Activated CD4-positive, alpha-beta T cell treated with anti-CD3 and anti-CD28 coated beads, Interleukin-2, Interleukin-6, amounts not matched to agents 100 ng/mL and 50 ng/mL, durations not matched to agents 16 hours and 8 hours (primary cell): ENCODE measurements at places on chromosomes 2 and 18.
A peak's percentile ranks its signal among the peaks of the same experiment; 100 is the strongest.

DNA sequence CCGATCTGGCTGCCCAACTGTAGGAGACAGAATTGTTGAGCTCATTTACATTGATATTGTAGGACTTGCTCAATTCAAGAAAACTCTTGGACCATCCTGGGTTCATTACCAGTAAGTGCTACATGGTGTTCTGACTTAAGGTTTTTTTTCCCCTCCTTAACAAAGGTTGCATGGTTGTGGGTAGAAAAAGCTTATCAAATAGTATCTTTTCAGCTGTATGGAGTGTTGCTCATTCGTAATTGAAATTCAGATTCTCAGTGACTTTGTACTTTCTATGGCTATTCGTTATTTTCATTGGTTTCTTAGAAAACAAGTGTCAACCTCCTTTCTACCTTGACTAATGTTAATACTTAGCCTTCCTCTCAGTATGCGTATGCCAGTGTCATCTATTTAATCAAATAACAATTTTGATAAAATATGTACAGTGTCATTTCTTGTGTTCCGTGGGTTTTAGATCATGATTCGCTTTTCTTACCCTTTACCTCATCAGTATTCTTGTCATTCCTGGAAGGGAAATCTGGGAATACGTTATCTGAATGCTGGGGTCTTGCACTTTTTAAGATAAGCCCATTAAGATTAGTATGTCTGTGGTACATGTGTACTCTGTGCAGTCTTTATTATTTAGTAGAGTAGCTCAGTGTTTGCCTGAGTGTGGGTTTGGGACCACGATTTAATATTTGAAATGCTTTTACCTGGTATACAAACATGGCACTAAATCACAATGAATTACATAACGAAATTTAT is 91.3 kb downstream of the MGAT5 start:
- no peak for DNase-seq

GRCh38 chr2:203532957-203533658 is 2.0 kb downstream of the RAPH1 start:
- no peak for DNase-seq

GRCh38 chr2:158602027-158602426 is 145.3 kb downstream of the PKP4 start:
- DNase-seq, result no peak

- DNase-seq, result no peak
Measured at GRCh38 chr2:182191061-182191460, 205.4 kb downstream of the PPP1R1C start.

DNA sequence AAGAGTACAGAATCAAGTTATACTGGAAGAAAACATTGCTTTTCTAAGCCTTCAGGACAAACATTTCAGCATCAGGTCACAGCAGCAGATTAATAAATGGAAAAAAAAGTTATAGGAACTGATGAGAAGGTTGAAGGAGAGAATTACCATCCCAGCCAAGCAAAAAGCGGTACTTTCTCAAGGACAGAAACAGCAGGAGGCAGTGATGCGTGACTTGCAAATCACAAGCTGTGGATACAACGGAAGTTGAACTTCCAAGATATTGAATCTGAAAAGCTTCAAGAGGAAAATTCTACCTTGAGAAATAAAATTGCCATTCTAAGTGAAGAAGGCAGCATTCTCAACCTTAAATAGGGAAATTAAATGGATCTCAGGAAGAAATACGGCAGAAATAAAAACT is 18.5 kb upstream of the SERPINB12 start:
- DNase-seq, result no peak

DNA sequence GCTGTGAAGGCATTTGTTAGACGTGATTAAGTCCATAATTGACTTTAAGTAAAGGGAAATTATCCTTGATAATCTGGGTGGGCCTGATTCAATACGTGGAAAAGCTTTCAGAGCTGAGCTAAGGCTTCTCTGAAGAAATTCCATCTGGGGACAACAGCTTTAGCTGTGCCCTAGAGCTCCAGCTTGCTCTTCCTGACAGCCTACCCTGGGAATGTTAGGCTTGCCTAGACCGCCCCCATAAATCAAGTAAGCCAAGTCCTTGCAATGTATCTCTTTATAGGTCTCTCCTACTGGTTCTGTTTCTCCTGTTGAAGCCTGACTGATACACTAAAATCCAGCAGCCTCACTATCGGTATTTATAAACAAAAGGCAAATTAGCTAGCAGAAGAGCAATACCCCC is 160.0 kb downstream of the STK39 start:
- DNase-seq, result no peak

GRCh38 chr2:65374575-65374974 is 57.8 kb downstream of the SPRED2 start:
- DNase-seq, result no peak

GRCh38 chr2:129580001-129580400 is 399.5 kb upstream of the RAB6C start:
- DNase-seq, result no peak

DNA sequence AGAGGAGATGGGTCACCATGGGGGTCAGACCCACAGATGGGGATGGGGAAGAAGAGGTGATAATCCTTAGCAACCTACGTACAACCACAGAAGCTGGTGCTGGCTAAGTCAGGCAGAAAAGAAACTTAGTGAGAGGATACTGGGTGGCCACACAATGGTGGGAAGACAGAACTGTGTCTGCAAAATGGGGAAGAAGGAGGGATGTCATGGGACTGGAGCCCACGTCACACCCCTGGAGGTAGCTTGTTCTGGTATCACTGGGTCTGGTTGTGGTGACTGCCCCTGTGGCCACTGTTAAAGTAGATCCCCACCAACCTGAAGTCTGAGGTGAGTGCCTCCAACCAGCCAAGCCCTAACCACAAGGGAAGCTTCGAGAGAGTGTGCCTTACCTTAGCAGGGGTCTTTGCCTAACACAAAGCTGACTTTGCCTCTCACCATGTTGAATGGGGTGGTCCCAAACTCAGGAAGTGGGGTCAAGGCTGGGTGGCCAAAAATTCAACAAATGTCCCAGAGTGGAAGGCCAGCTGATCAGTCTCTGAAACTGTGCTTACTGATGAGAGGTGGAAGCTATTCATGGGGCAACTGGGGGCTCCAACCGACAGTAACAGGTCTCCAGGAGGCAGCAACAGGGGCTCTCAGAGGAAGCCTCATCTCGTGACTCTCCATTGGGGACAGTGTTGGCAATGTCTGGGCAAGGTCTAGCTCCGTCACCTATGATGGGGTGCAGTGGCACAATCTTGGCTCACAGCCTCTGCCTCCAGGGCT is 64.8 kb upstream of the SLC1A4 start:
- DNase-seq, result no peak

GRCh38 chr2:133886735-133887675 is 318.7 kb upstream of the NCKAP5 start:
- DNase-seq, result peak; percentile 59

DNA sequence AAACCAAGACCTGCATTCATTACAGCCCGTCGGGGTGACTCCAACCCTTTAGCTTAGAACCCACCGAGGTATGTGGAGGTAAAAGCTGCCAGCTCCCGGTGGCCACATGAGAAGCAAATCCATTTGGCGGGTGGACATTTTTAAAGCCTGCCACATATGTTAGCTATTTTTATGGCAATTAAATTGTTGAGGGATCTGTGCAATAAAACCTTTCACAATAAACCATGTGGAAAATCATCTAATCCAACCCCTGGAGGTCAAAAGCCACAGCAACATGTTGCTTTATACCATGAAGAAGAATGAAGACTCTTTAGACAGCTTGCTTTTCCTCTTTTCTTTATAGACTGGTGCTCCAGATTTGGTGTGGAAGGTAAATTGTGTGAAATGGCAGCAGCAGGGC is 176.3 kb downstream of the AGPS start:
- no peak for DNase-seq

- no peak for DNase-seq
Measured at GRCh38 chr18:22334567-22334966, 83.1 kb downstream of the CTAGE1 start.

GRCh38 chr2:63737081-63737751 is 104.5 kb upstream of the UGP2 start:
- no peak for DNase-seq

GRCh38 chr2:46615986-46616485 is 136.7 kb downstream of the TMEM247 start:
- DNase-seq, result peak; percentile 15

DNA sequence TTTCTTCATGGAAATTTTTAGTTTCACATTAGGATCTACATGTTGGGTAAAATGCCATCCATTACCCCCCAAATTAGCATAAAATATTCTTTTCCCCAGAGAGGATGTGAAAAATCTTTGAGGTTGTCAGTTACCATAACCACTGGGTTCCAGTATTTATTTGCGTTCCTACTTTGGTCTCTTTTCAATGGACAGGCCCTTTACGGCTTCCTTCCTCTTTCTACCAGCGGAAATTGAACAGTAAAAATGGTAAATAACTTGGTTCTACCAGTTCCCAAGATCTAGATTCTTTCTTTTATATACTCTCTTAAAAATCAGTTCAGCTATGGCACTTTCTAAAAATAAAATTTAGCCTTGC is 169.2 kb upstream of the APCDD1 start:
- no peak for DNase-seq

DNA sequence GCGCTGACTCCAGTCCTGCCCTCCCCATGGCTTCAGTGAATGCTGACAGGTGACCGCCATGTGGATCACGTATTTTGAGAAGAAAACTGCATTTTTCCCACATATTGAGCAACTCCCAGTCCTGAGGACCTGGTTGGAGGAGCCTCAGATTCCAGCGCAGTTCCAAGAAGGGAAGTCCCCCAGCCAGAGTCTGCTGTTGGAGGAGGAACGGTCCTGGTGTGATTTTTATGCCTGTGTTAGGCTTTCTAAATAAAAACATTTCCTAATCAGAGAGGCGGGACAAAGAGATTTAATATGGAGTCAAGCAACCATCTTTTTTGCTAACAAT is 32.3 kb upstream of the COL6A3 start:
- DNase-seq, result no peak

GRCh38 chr18:57175532-57175931 is 28.6 kb downstream of the BOD1L2 start:
- DNase-seq, result no peak

DNA sequence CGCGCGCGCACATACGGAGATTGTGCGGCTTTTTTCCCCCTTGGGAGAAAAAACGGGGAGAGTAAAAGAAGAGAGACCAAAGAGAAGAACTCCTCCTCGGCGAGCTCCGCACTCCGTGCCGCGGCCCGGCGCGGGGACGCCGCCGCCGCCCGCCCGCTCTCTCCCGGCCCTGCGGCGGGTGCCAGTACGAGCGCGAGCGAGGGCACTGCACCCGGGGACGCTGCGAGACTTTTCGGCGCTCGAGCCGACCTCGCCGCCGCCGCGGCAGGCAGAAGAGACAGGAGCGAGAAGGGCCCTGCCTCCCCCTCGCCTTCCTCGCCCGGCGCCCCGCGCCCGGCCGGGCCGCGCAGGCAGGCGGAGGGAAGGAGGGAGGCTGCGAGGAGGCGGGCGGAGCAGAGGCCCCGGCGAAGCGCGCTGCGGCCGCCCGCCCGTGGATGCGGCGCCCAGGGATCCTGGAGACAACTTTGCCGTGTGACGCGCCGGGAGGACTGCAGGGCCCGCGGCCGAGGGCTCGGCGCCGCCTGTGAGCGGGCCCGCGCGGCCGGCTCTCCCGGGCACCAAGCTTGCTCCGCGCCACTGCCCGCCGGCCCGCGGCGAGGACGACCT is 857 bp upstream of the INHBB start:
- peak; percentile 37 for DNase-seq

- DNase-seq, result no peak
Measured at GRCh38 chr18:22342625-22343024, 75.1 kb downstream of the CTAGE1 start.

DNA sequence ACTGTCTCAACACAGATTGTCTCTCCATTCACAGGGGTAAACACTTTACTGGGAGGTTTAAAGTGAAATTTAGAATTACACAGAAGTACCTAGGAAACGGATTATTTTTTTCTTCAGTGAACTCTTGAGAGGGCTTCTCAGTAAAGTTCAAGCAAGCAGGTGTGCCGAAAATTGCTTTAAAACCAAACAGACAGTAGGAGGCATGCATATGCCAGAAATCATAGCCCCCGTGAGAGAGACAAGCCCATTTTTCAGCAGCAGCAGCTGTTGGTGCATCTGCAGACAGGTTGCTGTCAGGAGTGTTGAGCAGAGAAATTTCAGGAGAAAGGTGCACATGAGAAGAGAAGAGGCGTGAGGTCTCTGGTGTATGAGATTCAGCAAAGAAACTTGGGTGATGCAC is 2115.5 kb upstream of the CELF4 start:
- no peak for DNase-seq

GRCh38 chr2:45554742-45555140 is 56.3 kb downstream of the SRBD1 start:
- DNase-seq, result peak; percentile 41

- DNase-seq, result peak; percentile 58
Measured at GRCh38 chr2:109335631-109336176, 206.7 kb downstream of the SH3RF3 start.

DNA sequence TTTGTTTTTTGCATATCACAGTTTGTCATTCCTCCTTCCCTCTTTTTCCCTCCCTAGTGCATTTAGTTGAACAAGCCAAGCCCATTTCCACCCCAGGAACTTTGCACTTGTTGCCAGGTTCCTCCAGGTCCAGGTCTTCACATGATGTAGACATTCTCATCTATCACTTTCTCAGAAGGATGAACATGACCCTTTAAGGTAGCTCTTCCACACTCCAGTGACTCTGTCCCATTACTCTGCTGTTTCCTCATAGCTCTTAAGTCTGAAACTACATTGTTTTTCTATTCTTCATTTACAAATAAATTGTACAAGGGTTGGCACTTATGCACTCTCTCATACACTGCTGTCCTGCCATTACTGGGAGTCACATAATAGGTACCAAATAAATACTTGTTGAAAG is 6.1 kb downstream of the KYNU start:
- no peak for DNase-seq

- no peak for DNase-seq
Measured at GRCh38 chr2:18961991-18962421, 372.6 kb upstream of the NT5C1B start.

DNA sequence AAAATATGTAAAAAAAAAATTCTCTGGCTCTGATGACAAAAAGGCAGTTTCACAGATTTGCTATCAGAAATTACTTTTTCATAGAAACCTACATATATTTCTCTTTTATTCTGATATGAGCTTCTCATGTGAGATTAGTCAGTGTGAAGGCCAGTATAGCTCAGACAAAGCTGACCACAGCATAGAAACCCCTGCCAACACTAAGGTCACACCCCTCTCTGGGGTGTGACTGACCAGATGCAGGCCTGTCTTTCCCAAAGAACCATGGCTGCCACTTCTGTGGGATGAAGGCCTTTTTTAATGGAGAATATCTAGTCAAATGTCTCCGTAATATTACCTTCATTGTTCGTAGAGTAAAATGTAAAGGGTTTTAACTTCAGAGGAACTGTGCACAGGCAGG is 330.3 kb upstream of the KCNJ3 start:
- no peak for DNase-seq

DNA sequence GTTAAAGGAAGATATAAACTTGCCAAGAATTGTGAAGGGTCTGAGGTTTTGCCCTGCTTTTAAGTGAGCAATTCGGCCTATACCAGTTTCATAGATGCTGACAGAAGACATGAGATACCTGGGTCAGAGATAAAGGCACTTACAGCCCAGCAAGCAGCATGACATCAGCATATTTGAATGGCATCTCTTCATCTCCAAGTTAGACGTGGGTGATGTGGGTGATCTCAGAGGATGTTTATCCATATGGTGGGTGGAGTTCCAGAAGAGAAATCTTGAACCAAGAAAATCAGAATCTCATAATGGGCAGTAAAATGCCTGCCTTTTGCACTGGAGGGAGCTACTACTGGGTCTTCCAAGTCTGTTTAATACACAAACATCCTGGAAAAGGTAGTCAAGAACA is 44.7 kb downstream of the GYPC start:
- DNase-seq, result no peak

- no peak for DNase-seq
Measured at GRCh38 chr2:97734061-97735051, 21.0 kb downstream of the ZAP70 start.

- DNase-seq, result no peak
Measured at GRCh38 chr2:217707131-217707611, 295.6 kb downstream of the TNS1 start.
